ENCODE measurements at places on chromosomes 11 and 22.

DNA sequence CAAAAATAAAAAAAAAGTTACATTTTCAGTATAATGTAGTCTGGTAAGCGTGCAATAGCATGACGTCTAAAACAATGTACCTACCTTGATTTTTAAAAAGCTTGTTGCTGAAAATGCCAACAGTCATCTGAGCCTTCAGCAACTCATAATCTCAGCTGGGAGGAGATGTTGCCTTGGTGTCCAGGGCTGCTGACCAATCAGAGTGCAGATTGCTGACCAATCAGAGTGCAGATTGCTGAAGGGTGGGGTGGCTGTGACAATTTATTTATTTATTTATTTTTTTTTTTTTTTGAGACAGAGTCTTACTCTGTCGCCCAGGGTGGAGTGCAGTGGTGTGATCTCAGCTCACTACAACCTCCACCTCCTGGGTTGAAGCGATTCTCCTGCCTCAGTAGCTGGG, 17.8 kb downstream of the ZBED4 start:
- DNase-seq = no peak

DNA sequence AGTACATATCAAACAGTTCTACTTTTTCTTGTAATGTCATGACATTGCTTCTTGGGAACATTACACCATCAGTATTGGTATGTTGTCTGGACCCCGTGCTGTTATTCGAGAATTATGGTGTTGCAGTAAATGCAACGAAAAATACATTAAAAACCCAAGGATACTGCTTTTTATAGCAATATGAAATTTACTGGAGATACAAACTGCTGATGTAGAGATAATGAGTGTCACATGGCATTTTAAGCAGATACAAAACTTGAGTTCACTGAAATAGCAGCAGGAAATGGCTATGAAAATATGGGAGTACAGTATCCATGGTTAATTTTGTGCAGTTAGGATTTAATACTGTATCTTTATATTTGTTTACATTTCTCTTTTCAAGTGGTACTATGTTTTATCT, 7.4 kb upstream of the CARD16 start:
- no peak for DNase-seq

DNA sequence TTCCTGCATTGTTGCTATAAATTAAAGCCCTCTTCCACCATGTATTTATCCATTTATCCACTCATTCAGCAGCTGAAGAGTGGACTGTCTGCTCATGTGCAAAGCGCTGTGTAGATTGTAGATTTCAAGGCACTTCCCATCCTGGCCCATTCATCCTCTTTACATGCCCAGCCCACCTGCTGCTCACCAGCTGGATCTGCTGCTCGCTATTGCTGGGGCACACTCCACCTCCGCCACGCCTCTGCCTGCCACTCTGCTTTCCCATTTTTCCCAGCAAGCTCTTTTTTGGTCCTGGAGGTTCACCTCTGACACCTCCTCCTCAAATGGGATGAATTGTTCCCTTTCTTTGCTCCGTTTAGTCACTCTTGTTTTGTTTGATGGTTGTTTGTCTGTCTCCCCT, 48.3 kb downstream of the CEP164 start:
- no peak for DNase-seq

DNA sequence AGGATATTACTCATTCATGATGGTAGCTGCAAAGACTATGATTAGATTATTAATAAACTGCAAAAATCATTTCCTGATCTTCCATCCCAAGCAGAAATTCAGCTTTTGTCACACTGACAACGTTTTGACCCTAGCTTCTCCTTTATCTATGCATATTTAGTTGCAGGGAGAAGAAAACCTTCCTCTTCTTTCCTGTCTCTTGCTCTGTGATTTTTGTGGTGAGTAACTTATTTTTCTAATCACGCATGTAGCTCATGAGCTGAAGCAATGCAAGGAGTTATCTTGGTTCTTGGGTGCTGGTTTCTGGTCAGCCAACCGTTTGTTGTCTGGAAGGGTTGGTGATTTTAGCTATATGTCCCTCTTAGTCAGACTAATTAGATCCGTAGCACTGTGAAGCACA, 56.4 kb downstream of the FDX1 start:
- DNase-seq = no peak

DNA sequence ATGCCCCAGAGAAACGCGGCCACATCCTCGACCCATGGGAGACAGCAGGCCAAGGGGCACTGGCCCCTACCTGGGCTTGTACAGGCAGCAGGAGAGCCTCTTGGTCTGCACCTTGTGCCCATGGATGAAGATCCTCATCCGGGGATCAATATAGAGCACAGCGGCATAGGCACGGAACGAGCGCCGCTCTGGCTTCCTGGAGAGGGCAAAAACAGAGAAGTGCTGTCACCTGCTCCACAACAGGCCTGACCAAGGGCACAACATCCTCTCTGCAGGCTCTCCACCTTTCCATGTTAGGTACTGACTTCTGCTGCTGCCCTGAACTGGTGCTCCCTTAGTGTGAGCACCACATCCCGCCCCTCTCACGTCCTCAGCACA, 27.2 kb downstream of the MORC2 start:
- no peak for DNase-seq

GRCh38 chr11:62010935-62011528, 43.6 kb upstream of the FTH1 start:
- no peak for DNase-seq

GRCh38 chr11:127247261-127247851, 246.8 kb upstream of the KIRREL3 start:
- no peak for DNase-seq
